ENCODE measurements at places on chromosomes 11 and 22.

GRCh38 chr22:48740086-48740730 is 1087.5 kb downstream of the BRD1 start:
- DNase-seq: no peak

GRCh38 chr22:24445481-24446259 is 18.3 kb downstream of the ADORA2A start:
- no peak for DNase-seq

DNA sequence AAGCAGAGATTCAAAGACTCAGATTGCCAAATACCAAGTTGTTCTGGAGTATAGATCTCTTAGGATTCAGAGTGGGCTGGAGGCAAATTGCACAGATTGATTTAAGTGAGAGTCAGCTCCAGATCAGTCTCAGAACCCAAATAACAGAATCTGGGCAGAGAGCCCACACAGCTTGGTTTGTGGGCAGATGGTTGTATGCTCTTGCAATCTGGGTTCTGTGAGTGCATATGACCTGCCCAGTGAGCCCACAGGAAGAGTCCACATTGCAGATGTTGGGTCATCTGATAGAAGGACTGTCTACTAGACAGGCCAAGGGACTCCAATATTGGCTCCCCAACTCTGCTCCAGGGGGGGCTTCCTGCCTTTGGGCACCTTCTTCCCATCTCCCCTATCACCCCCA is 65.9 kb downstream of the ADAMTS15 start:
- no peak for DNase-seq

DNA sequence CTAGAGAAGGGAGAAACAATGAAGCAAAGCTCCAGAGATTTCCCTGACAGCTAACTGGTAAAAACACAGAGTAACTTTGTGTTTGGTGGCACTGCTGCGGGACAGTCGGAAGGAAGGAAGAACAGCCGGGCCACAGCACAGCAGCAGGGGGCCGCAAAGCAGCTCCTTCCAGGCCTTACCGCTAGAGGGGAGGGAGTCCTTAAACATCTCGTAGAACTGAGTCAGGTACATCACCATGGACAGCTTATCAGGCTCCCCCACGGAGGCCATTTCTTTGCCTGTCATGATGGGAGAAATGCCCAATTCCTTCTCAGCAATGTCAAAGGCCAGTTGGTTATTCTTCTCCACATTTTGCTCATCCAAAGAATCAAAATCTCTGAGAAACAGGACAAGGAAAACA is 114.6 kb upstream of the BID start:
- DNase-seq: no peak

- no peak for DNase-seq
Measured at GRCh38 chr22:38258895-38259294, 13.9 kb downstream of the TMEM184B start.
